ENCODE measurements at places on chromosomes 4 and X. TPM values are rescaled to one million over a fixed set of nuclear protein-coding genes. Genes with fewer than 3 reads are reported as not detected.

The MAGEA2B gene
- polyA plus RNA-seq = 0.86 TPM

The GUF1 gene
- polyA plus RNA-seq = 13.7 TPM

DNA sequence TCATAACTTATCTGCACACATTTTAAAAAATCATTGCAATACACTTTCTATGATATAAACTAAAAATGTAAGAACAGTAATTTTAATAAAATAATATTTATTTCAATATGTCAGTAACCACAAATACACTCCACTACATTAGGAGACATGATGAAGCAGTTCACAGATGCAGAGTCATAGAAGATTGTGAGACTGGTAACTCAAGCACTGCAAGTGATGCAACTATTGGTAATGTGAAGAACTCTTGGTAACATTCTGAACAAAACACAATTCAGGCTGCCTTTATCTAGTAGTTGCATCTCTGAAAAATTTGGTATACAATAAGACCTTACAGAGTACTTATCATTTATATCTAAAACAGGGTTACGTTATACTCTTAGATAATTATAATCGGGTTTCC, 52.6 kb upstream of the LRAT start:
- DNase-seq = no peak

- peak; percentile 96 for DNase-seq
Measured at GRCh38 chr4:140153718-140154571, at the start of gene MAML3. Gene MAML3 (minus strand): TSS chr4:140154184. CDS start chr4:140153327, 857 bp downstream.

The TCEAL7 gene
- polyA plus RNA-seq = 6.9 TPM

GRCh38 chrX:153828723-153829548, 1.4 kb downstream of the PDZD4 start:
- DNase-seq = no peak

The SNX25 gene
- polyA plus RNA-seq = 13.5 TPM

GRCh38 chrX:77446908-77447652, at the start of gene FGF16:
Gene FGF16 (plus strand): TSS chrX:77447389. CDS start chrX:77447675, 286 bp downstream.
- DNase-seq = no peak

- no peak for DNase-seq
Measured at GRCh38 chrX:37641859-37642258, 43.7 kb upstream of the XK start.

DNA sequence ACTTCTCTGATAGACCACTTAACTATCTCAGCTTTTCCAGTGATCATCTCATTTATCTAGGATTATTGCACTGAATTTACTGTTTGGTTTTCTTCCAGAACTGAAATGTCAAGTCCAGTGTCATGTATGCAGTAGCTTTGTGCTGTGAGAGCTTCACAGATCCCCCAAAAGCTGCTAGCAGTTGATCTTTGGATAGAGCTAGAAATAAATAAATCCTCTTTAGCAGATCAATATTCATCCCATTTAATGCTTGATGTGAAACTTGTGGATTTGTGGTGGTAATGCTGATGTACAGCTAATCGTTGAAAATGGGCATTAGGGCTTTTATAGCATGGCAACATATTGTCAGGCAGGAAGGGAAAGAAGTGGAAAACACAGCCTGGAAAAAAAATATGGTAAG, 509.6 kb upstream of the FAM241A start:
- DNase-seq = no peak

The RBM47 gene
- 49.8 TPM for polyA plus RNA-seq

The RIPPLY1 gene
- 0.21 TPM for polyA plus RNA-seq

GRCh38 chrX:69503782-69504625, at the start of gene NALF2:
Gene NALF2 (plus strand): TSS chrX:69504326. CDS start chrX:69505283, 957 bp downstream.
- DNase-seq = peak; percentile 79

DNA sequence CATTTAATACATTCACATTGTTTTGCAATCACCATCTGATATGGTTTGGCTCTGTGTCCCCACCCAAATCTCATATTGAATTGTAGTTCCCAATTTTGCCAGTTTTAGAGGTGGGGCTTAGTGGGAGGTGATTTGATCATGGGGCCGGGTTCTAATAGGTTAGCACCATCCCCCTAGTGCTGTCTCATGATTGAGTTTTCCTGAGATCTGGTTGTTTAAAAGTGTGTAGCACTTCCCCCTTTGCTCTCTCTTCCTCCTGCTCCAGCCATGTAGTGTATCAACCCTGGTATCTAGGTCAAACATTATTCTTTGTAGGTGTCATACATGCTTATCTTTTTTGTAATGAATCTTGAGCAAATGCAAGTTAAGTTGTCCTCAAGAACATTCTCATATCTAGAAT, 83.3 kb upstream of the KIT start:
- no peak for DNase-seq

Data from hepatocyte (in vitro differentiated cells).